CD8-positive, alpha-beta memory T cell (primary cell): ENCODE measurements at places on chromosomes 2 and 18.

GRCh38 chr2:46460241-46460921 lies 19.0 kb upstream of the TMEM247 start:
- no peak for DNase-seq

GRCh38 chr2:240428245-240428644 lies 7.2 kb upstream of the GPC1 start:
- DNase-seq, result peak; percentile 8

- DNase-seq, result no peak
Observed at GRCh38 chr18:32831781-32832180, 59.0 kb upstream of the KLHL14 start.

- DNase-seq, result no peak
Observed at GRCh38 chr2:229780856-229781773, 66.8 kb upstream of the DNER start.

GRCh38 chr2:5696404-5696944 lies 4.3 kb downstream of the SOX11 start:
- no peak for DNase-seq

- DNase-seq, result no peak
Observed at GRCh38 chr2:101998896-101999789, 7.4 kb downstream of the IL1R2 start.

- DNase-seq, result peak; percentile 13
Observed at GRCh38 chr2:88874063-88874657, 182.7 kb downstream of the RPIA start.

DNA sequence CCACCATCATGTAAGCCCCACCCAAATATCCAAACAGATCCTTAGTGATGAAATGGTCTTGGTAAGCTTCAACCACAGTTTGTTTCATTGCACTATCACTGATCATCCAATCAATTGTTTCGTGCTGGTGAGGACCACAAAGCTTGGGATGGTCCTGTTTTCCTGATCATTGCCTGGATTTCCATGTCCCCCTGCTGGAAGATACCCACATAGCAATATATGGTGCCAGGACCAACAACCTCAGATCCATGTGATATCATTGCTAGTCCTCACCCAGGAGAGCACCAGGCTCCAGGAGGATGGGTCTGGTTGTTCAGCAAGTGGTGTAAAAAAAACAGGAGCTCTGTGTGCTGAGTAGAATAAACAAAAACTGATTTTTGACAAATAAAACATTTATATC lies 206.5 kb upstream of the SH3BP4 start:
- DNase-seq, result no peak
